SK-N-DZ (cell line): ENCODE measurements at places on chromosomes 5 and 9.

- no peak for DNase-seq
Measured at GRCh38 chr5:114700823-114701222, 339.0 kb downstream of the KCNN2 start.

- no peak for DNase-seq
Measured at GRCh38 chr5:149412783-149413476, 33.8 kb upstream of the IL17B start.

DNA sequence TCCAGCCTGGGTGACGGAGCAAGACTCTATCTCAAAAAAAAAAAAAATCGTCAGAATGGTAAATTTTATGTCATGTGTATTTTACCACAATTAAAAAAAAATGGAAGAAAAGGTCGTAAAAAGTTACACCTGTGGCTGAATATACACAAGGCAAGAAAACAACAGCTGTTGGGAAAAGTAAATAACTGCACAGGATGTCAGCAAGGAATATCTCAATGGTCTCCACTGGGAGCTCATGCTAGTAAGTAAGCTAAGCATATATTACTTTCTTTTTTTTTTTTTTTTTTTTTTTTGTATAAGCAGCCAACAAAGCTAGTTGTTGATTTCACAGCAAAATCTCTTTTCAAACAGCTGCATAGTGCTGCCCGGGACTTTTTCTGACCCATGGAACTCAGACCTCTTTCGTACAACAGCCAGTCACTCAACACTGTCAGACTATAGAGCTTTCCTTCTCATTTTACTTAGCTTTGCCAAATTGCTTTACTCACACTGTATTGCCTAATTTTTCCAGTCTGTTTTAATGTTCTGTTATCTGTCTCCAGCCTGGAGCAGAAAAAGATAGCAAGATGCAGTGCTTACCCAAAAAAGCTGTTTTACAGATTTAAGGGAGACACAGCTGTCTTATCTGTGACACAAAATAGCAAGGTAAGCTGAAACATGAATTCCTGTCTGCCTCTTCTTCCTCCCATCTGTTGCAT is 175.9 kb downstream of the ENC1 start:
- DNase-seq: no peak

- DNase-seq: no peak
Measured at GRCh38 chr5:4855036-4855435, 285.1 kb upstream of the ADAMTS16 start.

DNA sequence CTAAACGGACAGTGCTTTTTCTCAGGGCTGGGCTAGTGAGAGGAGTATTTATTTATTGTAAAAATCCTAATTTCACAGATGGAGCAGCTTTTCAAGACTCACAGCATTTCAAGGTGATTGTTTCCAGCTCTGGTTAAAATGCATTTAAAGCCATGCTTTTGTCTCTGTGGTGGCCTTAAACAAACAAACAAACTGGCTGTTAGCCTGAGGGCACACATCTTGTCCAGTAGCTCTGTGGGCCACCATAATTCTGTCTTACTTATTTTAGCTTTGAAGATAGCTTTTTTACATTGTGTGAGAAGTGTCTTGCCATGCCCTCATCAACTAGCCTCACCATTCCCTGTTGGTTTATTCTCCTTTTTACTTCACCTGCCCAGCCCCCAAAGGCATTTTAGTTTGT is 218.2 kb downstream of the PSAT1 start:
- DNase-seq: no peak
